ENCODE measurements at places on chromosomes 3 and 15.
A peak's percentile ranks its signal among the peaks of the same experiment; 100 is the strongest.

GRCh38 chr3:12349895-12350811, 61.3 kb downstream of the PPARG start:
- no peak for DNase-seq

DNA sequence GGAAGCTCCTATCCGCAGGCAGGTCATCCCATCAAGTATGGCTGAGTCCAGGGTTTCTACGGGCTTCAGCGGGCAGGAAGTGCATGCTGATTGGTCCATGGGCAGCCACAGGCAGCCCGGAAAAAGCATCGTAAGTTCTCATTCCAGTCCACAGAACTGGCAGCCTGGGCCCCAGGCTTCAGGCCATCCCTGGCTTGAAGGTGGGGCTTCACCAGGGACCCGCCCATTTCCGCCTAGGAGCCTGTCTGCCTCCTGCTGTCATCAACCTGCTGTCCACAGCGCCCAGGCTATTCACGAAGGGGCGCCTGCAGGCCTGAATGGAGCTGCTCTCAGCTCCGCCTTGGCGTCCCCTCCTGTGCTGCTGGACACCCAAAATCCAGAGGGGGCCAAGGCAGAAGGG, 13.9 kb downstream of the PCYT1A start:
- DNase-seq = no peak

- no peak for DNase-seq
These were observed 8.6 kb upstream of the IQSEC1 start for GRCh38 chr3:13081603-13082360.

GRCh38 chr15:45117308-45118130, 3.4 kb downstream of the DUOXA2 start:
- no peak for DNase-seq

DNA sequence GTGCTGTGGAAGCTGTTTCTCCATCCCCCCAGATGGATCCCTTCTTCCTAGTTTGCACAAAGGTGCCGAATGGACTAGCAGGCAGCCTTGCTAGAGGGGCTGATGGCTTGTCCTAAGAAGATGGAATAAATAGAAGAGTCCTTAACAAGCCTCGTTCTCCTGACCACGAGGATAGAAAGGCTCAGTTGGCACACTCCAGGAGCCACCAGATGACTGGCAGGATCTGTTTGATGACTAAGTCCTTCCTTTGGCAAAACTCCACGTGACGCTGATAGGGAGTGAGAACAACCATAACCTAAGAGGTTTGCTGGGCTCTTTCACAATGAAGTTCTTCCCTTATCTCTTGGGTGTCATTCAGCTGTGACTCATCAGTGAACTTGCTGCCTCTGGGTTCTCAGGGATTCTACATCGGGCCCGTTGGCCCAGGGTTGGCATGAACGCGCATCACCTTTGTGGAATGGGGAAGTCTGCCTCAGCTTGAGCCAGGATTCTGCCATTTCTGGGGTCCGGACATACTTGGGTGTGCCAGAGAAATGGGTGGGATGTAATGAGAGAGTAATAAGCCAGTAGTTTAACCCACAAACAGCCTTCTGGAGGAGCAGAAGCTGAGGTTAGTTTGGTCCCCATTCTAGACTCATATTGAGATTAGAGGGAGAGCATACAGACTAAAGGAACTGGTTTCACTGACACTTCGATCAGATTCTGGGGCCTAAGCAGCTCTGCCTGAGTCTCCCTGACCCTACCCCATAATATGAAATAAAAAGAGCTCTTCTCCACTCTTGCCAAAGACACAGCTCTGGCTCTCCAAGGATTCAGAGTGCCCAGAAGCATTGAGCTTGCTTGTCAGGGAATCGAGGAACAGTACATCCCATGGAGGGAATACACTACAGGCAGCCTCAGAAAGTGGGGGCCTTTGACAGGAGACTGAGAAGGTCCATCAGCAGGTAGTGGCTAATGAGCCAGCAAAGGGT, 2.0 kb upstream of the MELTF start:
- no peak for DNase-seq

- peak; percentile 49 for DNase-seq
These were observed at the start of gene GPR171 for GRCh38 chr3:151203051-151203420. GPR171 (minus strand) TSS chr3:151203216; CDS start chr3:151199386, 3,830 bp downstream.

GRCh38 chr3:123163141-123163540, 38.6 kb upstream of the SEC22A start:
- no peak for DNase-seq

GRCh38 chr15:55628369-55628730, 40.2 kb upstream of the PYGO1 start:
- DNase-seq = no peak

- DNase-seq = no peak
These were observed 599.4 kb downstream of the ZIC1 start for GRCh38 chr3:148008591-148008990.

DNA sequence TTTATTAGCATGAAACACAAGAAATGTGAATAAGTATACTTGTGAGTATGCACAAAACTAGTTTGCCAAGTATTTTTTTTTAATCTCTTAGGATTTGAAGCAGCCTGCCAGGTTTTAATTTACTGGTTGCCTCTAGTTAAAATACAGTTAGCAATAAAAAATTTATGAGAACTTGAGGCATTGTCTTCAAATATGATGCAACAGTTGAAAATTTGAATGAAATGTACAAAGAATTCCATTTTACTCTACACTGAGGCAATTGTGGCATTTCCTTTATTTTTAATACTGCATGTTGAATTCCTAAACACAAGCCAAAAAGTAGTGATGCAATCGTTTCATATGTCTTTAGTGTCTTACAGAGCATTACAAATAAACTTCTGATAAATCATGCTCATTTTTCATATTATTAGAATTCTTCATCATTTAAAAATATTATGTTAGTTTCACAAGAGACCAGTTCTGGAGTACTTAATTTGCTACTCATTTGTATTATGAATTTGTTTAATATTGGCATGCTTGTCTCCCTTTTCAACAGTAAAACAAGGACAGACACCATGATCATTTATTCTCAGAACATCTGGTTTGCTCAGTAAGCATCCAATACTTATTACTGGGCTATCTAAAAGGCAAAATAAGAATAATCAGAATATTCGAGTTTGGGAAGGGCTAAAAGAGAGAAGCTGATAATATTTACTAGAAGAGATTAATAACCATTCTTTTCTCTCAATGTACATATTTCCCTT, 124.8 kb upstream of the PTX3 start:
- no peak for DNase-seq

- DNase-seq = no peak
These were observed 25.7 kb downstream of the CGGBP1 start for GRCh38 chr3:88033079-88033478.

GRCh38 chr3:126956866-126957650, 25.9 kb upstream of the PLXNA1 start:
- DNase-seq = no peak

DNA sequence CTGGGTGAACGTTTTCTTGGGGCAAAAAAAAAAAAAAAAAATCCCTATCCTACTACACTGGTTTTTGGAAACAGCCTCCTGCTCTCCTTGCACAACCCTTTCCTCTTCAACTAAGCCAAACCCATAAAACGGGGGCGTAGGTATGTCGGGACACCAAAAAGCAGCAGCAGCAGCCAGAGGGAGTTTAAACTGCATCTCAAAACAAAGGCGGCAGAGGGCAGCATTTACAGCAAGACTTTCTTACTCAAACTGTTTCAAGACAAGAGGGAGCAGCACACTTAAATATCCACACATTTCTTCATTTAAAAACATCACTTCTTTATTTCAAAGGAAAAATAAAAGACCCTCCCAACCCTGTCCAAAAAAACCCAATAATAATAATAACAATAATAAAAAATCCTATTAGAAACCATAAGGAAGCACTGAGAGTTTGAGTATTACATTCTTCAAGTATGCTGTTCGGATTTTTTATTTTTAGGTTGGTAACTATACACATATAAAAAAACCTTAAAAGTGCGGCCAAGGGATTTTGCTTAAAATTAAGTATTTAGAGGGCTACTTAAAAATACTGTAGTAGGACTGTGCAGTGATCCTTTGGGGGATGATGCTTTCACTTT, 43.9 kb upstream of the PLXND1 start:
- DNase-seq = no peak

DNA sequence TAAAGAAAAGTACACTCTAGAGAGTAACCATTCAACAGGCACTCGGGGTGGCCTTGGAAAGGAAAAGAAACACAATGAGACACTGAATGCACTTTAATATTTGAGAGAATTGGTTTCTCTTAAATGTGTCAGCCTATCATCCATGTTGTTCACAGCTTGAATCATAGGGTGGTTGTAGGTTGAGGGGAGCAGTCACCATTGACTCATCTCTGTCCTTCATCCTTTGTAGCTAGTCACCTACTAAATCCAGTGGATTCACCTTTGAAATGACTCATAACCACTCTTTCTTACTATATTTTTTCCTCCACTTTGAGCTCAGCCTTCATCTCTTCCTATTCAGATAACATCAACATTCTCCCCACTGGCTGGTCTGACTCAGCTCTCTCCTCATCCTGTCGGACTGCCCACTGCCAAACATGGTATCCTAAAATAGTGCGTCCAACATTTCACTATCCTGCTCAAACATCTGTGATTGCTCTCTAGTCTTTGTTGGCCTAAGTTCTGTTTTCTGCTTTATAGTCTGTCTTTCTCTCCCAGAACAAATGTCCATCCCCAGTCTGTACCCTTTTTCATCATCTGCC, 182.7 kb upstream of the GADL1 start:
- no peak for DNase-seq

DNA sequence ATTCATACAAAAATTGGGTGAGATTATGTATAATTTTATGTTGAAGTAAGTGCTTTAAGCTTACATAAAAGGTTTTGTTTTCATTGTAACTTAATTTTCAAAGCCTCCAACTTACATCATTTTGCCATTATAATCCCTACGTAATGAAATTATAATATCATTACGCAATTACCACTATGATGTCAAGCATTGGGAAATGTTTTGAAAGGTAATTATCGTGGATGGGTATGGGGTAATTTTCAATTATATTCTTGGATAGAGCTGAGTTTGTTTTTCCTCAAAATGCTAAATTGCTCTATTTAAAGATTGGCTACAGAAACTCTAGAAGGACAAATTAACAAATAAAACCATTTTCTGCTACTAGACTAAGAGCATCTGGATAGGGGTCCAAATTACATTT, 80.2 kb upstream of the FAM3D start:
- DNase-seq = no peak

DNA sequence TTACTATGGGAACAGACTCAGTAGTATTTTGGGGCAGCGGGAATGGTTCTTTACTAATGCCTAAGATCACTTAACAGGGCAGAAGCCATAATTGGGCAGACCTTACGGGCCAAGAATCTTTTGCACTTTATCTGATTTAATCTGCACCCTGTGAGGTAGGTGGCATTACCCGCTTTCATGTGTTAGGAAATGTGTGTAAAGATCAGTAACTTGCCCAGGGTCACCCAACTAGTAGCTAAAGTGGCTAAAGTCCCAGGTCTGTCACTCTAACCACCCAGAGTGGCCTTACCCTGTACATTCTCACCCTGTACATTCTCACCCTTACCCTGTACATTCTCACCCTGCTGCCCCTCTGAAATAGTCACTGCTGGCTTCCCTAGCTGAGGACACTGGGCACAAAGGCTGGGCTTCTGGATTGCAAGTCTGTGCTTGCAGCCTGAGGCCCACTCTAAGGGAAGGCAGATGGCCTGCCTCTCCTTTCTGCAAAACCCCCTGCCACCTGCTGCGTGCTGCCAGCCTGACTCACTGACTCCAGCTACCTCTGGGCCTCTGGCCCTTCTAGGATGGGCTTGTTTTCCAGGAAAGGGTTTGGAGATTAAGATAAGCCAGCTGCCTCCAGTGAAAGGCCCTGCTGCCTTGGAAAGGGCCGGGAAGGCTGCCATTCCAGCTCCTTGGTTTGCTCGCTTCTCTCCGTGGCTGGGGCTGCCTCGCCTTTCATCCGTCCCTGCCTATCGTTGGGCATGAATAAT, 37.5 kb upstream of the MYZAP start:
- DNase-seq = no peak

- DNase-seq = no peak
These were observed 10.9 kb upstream of the RFT1 start for GRCh38 chr3:53140847-53141845.

DNA sequence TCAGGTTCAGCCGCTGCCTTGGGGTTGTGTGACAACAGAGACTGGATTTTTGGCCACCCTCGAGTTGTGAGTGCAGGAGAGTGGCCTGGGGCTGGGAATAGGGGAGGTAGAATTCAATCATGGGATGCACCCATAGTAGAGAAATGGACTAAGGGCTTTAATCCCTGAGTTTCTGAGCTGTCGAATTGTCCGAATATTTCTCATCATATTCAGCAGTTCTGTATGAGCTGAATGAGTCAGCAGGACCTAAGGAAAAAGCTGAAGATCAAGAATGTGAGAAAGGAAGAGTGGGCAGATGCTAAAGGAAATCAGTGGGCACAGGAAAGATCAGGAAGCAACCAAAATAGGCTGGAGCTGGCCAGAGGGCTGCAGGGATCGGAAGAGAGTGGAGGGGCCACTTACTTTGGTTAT, 44.4 kb upstream of the SACM1L start:
- DNase-seq = no peak

DNA sequence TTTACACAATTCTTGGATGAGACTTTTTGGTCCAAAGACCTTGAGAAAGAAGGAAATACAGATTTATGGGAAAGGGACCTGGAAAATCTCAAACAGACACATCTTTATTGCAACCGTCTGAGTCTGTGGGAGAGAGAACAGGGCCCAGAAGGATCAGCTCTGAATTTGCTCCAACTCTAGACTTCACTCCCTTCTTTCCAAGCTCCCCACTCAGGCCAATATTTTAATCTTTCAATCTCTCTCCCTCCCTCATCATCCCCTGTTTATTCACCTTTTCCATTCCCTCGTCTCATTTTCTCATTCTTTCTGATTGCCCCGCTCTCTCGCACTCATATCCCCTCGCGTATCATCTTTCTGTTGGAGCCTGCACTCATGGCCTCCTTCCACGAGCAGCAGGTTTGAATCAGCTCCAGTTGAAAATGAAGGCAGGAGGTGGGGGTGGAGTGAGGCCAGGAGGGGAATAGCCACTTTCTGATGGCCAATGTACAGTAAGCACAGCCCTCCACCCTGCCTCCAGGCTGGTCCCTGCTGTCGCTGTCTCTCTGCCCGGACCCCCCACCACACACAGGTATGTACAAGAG, 63.6 kb upstream of the BOC start:
- DNase-seq = no peak

GRCh38 chr3:5756443-5756842, 568.9 kb downstream of the EDEM1 start:
- no peak for DNase-seq

DNA sequence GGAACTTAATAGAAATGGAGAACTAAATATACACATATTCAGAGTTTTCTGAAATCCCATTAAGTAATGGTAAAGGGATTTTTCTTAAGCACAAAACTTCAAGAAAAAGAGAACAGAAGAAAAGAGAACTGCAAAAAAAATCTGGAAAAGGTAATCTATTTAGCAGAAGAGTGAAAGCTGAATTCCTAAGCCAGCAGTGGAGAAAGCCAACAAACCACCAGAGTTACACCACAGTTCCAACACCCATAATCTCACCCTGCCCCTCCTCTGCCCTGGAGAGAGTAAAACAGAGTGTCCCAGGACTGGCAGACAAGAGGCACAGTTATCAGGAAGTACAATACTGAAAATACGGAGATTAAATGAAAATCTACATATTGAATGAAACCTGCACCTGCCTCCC, 29.4 kb downstream of the TP53BP1 start:
- DNase-seq = no peak

All from effector memory CD4-positive, alpha-beta T cell (primary cell).